Upper lobe of right lung (tissue), 1 donor: ENCODE measurements at places on chromosomes 13 and 19. TPM values are rescaled to one million over a fixed set of nuclear protein-coding genes. Genes with fewer than 3 reads are reported as not detected.

- no peak for DNase-seq
Measured at GRCh38 chr19:32171719-32172151, 173.7 kb upstream of the ZNF507 start.

Gene SOHLH2
- not detected for total RNA-seq

Gene FOSB
- 3.6 TPM for total RNA-seq

GRCh38 chr19:15159251-15159650 lies 41.5 kb downstream of the NOTCH3 start:
- DNase-seq, result no peak

Gene PODNL1
- total RNA-seq, result 2.8 TPM

GRCh38 chr13:76226941-76227340 lies 590.8 kb downstream of the LMO7 start:
- no peak for DNase-seq

Gene CEACAM1
- total RNA-seq, result 13.1 TPM

Gene PDX1
- not detected for total RNA-seq

Gene GRIN3B
- not detected for total RNA-seq

Gene PET100
- total RNA-seq, result 93.2 TPM

DNA sequence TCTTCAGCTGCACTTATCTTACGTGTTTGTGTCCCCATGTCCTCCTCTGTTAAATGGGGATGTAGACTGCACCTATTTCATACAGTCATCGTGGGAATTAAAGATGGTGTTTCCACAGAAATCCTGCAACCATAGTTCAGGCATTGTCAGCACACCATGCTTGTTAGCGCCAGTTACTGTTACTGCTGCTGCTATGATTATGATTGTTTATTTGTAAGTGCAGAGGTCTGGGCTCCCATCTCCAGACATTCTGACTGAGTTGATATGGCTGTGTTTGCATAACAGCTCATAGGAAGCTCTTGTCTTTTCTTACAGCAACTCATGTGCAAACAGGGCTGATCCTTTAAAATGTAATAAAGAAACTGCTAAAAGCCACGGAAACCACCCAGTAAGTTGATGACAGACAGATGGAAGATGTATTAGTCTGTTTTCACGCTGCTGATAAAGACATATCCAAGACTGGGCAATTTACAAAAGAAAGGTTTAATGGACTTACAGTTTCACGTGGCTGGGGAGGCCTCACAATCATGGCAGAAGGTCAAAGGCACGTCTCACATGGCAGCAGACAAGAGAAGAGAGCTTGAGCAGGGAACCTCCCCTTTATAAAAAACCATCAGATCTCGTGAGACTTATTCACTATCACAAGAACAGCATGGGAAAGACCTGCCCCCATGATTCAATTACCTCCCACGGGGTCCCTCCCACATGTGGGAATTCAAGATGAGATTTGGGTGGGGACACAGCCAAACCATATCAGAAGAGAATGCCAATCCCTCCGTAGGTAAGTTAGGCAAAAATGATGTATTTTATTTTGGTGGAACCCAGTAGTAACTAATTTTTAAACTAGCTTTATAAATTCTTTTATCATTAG lies 1.6 kb downstream of the ZSCAN5A start:
- DNase-seq, result no peak

GRCh38 chr13:47478985-47479384 lies 522.1 kb downstream of the SUCLA2 start:
- no peak for DNase-seq

GRCh38 chr19:24033963-24034342 lies 53.0 kb upstream of the ZNF254 start:
- peak; percentile 78 for DNase-seq

Gene GAPDHS
- not detected for total RNA-seq

DNA sequence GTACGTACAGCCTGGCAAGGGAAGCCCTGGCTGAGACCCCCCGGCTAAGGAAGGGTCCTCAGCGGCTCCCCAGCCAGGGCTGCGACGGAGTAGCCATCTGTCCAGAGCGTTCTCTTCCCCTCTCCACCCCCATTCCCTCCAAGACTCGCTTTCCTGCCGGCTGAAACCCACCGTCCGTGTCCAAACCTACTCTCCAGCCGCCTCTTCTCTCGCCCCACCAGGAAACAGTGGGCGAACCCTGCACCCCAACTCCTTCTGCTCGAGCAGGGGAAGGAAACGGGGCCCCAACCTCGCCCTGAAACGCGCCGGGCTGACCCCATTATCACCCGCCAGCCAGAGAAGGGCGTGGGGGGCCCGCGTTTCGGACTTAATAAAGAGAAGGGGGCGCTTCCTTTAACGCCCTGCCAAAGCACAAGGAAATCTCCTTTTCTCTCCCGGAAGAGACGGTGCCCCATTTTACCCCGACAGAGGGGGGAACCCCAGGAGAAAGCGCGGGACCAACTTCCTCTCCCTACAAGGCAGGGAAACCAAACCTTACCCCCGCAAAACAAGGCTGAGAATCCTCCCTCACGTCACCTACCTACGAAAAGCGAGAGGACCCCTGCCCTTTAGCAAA lies 2.5 kb downstream of the ZC3H4 start:
- peak; percentile 74 for DNase-seq

DNA sequence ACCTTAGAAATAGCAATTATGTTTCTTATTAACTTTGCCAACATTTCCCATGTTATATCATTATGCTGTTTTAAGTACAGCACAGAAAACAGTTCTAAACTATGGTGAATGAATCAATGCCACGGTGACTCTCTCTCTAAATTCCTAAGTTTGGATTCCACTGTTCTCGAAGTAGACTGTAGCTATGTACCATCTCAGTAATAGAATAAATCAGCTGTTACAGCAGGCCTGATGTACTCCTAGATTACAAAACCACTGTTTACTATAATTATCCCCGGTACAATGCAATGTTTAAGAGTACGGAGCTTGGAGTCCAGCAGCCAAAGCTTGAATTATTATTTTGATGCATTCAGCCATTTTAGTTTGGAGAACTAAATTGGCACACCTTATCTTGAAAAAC lies 476.3 kb upstream of the SLITRK1 start:
- no peak for DNase-seq

DNA sequence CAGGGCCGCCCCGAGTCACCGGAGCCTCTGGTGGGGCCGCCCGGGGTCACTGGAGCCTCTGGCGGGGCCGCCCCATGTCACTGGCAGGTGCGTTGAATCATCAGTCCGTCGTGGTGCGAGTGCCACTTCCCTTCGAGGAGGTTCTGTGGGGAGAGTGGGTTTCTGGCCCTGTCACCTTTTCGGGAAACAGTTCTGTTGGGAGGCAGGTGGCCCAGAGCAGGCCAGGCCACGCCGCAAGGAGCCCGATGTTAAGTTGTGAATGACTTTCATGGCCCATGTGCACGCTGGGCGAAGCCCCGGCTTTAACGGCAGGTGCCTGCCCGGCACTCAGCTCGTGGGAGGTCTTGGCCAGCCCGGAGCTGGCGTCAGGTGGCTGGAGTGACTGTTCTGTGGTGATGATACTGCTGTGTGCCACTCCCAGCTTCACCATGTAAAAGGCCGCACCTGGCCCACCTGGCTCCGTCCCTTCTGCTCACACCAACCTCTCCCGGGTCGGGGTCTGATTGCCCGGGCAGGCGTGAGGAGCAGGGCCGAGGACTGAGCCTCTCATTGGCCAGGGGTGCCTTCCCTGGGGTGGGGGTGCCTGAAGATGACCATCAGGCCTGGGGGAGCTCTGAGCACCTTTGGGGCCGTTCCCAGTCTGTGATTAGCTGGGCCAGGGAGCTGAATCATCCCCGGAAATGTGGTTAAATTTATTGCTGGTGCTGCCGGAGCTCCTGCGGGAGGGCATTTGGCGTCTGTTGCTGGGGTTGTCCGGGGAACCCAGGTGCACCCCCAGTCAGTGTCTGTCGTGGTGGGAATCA lies 29.2 kb downstream of the CSNK1G2 start:
- no peak for DNase-seq

Gene CLDN10
- total RNA-seq, result 2.2 TPM

GRCh38 chr13:19759669-19760068 lies 23.1 kb downstream of the PSPC1 start:
- no peak for DNase-seq

GRCh38 chr19:49488046-49488862 lies 846 bp downstream of the RPL13A start:
- DNase-seq, result no peak

DNA sequence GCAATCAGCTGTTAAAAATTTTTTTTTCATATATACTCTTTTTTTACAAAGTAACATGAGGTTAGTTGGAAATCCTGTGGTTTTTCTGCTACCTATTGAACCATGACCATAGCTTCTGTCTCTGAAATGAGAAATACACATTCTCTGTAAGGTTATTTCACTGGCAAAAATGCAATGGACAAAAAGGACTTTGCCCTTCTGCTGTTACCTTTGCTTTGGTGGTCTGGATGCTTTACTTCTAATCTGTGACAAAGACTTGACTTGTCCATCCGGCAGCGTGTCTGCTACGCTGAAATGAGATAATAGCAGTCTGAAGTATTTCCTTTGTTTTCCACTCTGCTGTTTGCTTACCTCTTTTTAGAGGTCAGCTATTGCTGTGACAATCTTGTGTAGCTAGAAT lies 412.8 kb downstream of the SLITRK6 start:
- DNase-seq, result no peak

GRCh38 chr19:10829967-10830366 lies 6.0 kb downstream of the TMED1 start:
- DNase-seq, result no peak

DNA sequence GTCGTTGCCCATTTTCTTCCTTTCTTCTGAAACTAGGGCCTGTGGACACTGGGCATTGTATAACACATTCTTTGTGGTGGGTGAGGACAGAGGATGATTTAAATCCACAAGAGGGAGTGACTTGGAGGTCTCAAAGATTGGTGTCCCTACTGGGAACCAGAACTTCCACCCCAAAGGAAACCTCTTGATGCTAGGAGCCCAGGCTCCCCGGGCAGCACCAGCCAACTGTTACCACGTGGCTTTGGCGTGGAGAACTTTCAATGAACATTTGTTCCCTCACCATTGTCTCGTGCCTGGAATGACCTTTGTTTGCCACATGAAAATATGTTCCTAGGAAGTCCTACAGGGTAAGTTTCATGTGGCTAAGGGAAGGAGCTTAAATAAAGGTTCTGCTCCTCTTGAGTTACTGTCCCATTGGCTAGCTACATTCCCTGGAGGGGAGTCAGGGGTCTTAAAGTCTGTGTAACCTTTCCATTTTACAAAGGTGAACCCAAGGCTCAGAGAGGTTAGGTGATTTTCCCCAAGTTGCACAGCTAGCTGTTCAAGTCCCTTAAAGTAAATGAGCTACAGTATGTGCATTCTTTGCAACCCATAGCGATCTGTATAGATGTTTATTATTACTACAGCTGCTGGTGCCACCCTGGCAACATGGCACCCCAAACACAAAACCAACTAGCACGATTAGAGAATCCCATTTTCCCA lies 5.0 kb upstream of the CDX2 start:
- DNase-seq, result no peak

DNA sequence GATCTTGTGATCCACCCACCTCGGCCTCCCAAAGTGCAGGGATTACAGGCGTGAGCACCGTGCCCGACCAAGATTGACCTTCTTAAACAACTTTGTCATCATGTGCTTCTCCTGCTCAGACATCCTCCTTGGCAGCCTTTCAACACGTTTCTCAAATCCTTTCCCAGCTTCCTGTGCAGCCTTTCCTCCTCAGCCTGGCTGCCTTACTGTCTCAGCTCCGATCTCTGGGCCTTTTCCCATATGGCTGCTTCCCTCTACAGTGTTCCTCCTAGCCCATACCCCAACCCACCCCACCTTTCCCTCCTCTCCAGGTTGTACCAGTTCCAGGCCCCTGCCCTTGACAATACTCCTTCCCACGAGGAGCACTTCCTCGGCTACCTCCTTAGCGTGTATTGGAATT lies 7.2 kb downstream of the PHF11 start:
- DNase-seq, result no peak

GRCh38 chr19:48568345-48568886 lies 16.4 kb downstream of the SULT2B1 start:
- peak; percentile 91 for DNase-seq

DNA sequence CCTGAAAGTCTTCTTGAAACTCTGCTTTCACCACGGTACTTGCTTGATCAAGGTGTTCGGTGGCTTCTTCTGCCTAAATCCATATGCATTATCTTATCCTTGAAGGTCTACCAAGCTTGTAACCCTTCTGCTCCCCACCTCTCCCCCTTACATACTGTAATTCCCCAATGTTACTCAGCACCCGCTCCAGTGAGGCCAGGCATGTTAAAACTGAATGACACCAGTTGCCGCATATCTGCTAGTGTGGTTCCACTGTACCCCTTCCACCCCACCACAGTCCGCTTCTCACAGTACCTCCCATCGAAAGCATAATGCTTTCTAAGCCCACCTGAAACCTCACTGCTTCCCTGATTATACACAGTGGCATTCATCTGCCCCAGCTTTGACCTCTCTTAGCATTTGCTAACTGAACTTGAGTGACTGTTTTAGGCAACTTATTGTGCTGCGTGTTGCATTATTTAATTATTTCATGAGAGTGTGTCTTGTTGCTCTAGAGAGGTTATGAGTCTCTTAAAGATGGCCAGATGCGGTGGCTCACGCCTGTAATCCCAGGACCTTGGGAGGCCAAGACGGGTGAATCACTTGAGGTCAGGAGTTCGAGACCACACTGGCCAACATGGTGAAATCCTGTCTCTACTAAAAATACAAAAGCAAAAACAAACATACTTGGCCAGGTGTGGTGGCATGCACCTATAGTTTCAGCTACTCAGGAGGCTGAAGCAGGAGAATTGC lies 87.6 kb upstream of the MBNL2 start:
- DNase-seq, result no peak

GRCh38 chr13:106685143-106685542 lies 117.2 kb upstream of the ARGLU1 start:
- no peak for DNase-seq

DNA sequence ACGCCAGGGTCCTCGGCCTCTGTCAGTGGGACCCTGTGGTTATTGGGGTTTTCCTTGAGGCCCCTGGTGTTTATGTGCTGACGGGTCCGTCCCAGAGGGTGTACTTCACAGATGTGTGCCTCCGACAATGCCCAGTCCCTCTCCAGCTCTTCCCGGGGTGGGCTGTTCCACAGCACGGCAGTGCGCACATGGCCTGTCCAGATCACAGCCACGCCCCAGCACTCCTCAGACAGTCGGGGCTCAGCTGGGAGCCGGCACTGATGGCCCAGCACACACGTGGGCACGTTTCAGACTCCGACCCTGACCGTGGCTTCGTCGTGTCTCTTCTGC lies 16.9 kb upstream of the F7 start:
- DNase-seq, result peak; percentile 44

DNA sequence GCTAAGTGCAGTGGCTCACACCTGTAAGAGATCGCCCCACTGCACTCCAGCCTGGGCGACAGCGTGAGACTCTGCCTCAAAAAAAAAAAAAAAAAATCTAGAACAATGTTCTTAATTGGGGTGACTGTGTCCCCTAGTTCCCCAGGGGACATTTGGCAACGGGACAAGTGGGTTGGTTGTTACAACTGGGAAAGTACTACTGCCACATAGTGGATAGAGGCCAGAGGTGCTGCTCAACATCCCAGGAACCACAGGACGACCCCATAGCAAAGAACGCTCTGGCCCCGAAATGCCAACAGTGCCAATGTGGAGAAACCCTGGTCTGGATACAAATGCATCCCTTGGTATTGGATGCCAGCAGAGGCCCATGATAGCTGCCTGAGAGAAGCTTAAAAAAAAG lies 11.8 kb downstream of the NLRP12 start:
- no peak for DNase-seq

- no peak for DNase-seq
Measured at GRCh38 chr13:43874504-43875092, 4.9 kb downstream of the CCDC122 start.

- DNase-seq, result no peak
Measured at GRCh38 chr13:43039966-43040365, 16.6 kb downstream of the DNAJC15 start.

GRCh38 chr13:100573121-100573520 lies 15.5 kb downstream of the GGACT start:
- DNase-seq, result no peak

- no peak for DNase-seq
Measured at GRCh38 chr19:49599378-49600295, 8.7 kb downstream of the PRR12 start.
